Activated T-cell treated with anti-CD3 and anti-CD28 coated beads, Interleukin-2, amount 50 U/mL, for 72 hours (primary cell): ENCODE measurements at places on chromosomes 1 and 21. TPM values are rescaled to one million over a fixed set of nuclear protein-coding genes. Genes with fewer than 3 reads are reported as not detected.
A peak's percentile ranks its signal among the peaks of the same experiment; 100 is the strongest.

The CRNN gene
- not detected for total RNA-seq

The KIAA1614 gene
- 0.07 TPM for total RNA-seq

DNA sequence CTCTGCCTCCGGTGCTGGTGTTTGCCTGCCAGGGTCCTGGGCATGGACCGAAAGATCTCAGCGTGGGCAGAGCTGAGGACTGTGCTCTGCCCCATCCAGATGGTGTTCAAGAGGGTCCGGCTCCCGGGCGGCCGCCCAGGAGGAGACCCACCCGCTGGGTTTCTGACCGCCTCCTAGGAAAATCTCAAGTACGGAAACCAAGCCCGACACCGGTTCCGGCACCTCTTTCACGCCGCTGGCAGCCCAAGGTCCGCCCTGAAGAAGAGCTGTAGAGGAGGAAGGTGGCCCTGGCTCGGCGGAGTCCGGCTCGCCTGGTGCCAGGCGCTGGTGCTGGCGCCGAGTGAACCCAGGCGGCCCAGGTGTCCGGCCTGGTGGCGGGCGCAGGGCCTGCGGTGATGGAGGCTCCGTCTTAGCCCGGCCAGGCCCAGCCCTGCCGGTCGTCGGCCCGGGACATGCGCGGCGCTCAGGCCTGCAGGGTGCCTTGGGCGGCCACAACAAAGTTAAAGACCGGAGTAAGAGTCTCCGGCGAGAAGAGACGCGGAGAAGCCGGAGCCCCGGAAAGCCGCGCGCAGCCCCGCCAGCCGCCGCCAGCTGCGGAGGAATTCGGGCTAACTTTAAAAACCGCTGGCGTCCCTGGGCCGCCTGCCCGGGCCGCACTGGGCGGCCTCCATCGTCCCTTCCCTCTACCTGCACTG, 1.5 kb downstream of the GRIK3 start:
- no peak for DNase-seq
- no peak overlapping the region for H3K27ac ChIP-seq

DNA sequence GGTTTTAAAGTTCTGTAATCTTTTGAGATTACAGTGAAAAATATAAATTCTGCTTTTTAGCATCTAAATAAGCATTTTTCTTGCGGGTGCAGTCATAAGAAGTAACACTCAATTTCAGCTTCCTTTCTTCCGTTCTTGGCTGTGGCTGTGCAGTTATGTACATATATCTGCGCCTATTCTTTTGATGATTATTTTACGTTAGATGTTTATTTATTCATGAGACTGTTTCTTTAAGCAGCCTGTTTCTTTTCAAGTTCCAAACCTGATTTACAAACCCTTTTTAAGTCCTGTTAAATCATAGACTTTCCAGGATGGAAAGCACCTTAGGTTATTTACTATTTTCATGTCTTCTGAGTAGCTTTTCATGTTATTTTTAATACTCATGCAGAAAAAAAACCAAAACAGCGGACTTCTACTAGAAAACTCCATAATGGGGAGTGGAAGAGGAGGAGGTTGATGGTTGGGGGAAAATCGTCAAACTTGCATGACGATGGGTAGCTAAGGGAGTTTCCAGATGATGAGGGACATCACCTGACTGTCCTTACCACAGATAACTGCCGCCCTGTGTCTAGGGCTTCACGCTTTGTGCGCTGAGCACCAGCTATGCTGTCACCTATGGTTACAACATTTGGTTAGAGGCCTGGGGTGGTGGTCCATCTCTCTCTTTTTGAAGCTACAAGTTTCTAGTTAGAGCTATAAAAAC, 2.6 kb downstream of the PRDM2 start:
- peak overlapping the region; percentile 64 for H3K4me3 ChIP-seq
- peak overlapping the region; percentile 100 for H3K27ac ChIP-seq
- H3K27me3 ChIP-seq: no peaks in the 10 kb centered on the region
- DNase-seq: peak; percentile 70
- H3K36me3 ChIP-seq: peaks cover 14% of the 10 kb centered on the region

DNA sequence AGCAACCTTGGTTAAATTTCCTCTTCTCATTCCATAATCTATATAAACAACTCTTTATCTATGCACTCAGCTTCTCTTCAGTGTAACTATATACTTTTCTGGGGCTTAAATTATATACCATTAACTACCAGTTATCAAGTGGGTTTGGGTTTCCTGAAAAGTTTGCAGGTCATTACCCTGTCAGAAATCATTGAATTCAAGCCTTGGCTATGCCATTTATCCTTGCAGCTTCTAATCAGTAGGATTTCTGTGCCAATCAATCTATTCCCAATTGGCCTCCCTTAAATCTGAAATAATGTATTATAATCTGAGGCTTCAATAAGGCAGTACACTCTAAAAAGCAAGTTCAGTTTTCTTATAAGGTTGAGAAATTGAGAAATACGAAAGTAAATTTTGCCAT, 466.5 kb downstream of the NCAM2 start:
- no peak for DNase-seq
- H3K36me3 ChIP-seq: no peaks in the 10 kb centered on the region
- H3K27ac ChIP-seq: no peak overlapping the region
- H3K4me1 ChIP-seq: no peaks in the 10 kb centered on the region

DNA sequence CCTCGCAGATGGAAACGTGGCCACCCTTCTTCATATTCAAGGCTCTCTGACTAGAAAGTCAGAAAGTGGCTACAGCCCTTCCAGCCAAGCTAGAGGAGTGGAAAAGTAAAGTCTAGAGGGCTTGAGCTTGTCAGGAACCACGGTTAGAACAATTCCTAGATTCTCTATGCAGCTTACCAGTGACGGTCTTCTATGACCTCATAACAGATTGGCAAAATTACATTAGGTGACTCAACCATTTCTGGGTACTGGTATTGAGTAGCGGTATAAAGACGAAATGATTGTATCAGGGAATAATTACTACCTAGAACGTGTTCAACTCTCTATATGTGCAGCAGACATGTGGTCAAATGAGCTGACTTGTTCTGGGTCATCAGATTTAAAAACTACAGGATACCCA, 155.0 kb upstream of the RUNX1 start:
- H3K4me1 ChIP-seq: peaks cover 58% of the 10 kb centered on the region
- no peak overlapping the region for H3K4me3 ChIP-seq
- no peaks in the 10 kb centered on the region for H3K27me3 ChIP-seq
- DNase-seq: no peak
- no peak overlapping the region for H3K27ac ChIP-seq

GRCh38 chr1:112686417-112686816, 12.0 kb downstream of the MOV10 start:
- no peak overlapping the region for H3K27ac ChIP-seq
- H3K27me3 ChIP-seq: no peaks in the 10 kb centered on the region
- H3K36me3 ChIP-seq: peaks cover 2% of the 10 kb centered on the region
- no peak overlapping the region for H3K4me3 ChIP-seq
- DNase-seq: no peak

The SLAMF1 gene
- 81.4 TPM for total RNA-seq

DNA sequence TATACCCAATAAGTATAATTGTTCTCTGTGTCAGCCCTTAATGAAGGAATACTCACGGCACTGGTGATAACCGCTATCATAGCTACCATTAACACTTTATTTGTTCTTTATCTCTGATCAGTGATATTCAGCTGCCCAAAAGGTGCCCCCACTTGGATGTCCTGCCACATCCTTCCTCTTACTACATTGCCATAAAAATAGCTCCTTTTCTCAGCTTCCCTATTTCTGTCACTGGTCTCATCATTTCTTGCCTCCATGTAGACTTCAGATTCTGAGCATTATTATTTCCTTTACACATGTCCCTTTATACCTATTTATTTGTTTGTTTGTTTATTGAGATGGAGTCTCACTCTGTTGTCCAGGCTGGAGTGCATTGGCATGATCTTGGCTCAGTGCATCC, 2.7 kb upstream of the RAB29 start:
- DNase-seq: no peak
- peak overlapping the region; percentile 91 for H3K27ac ChIP-seq
- H3K4me3 ChIP-seq: no peak overlapping the region
- peaks cover 42% of the 10 kb centered on the region for H3K4me1 ChIP-seq
- no peaks in the 10 kb centered on the region for H3K27me3 ChIP-seq
- peaks cover 8% of the 10 kb centered on the region for H3K36me3 ChIP-seq

GRCh38 chr1:70608815-70609214, 197.7 kb downstream of the CTH start:
- H3K4me3 ChIP-seq: no peak overlapping the region
- H3K4me1 ChIP-seq: no peaks in the 10 kb centered on the region
- DNase-seq: no peak
- no peaks in the 10 kb centered on the region for H3K27me3 ChIP-seq

The INKA2 gene
- 4.3 TPM for total RNA-seq

DNA sequence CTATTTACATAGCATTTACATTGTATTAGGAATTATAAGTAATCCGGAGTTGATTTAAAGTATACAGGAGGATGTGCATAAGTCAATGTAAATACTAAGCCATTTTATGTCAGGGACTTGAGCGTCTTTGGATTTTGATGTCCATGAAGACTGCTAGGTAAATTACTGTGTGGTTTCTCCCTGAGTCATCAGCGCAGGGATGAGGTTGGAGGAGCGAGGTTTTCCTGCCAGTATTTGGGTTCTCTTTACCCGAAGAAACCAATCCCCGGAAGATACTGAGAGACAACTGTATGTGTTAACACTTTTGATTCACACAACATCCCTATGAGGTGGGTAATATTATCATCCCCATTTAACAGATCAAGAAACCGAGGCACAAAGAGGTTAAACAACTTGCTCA, 29.3 kb downstream of the BATF3 start:
- no peak overlapping the region for H3K4me3 ChIP-seq
- H3K27ac ChIP-seq: no peak overlapping the region
- peaks cover 36% of the 10 kb centered on the region for H3K27me3 ChIP-seq
- H3K4me1 ChIP-seq: peaks cover 56% of the 10 kb centered on the region
- no peaks in the 10 kb centered on the region for H3K36me3 ChIP-seq
- DNase-seq: no peak

The OR11L1 gene
- not detected for total RNA-seq

- no peaks in the 10 kb centered on the region for H3K27me3 ChIP-seq
- peaks cover 2% of the 10 kb centered on the region for H3K36me3 ChIP-seq
- H3K4me3 ChIP-seq: no peak overlapping the region
- H3K27ac ChIP-seq: no peak overlapping the region
- peaks cover 26% of the 10 kb centered on the region for H3K4me1 ChIP-seq
These were observed 29.0 kb downstream of the PRMT2 start for GRCh38 chr21:46664316-46664995.

- no peak overlapping the region for H3K27ac ChIP-seq
- H3K4me1 ChIP-seq: peaks cover 18% of the 10 kb centered on the region
- no peak for DNase-seq
These were observed 3.2 kb downstream of the CITED4 start for GRCh38 chr1:40858856-40859416.

DNA sequence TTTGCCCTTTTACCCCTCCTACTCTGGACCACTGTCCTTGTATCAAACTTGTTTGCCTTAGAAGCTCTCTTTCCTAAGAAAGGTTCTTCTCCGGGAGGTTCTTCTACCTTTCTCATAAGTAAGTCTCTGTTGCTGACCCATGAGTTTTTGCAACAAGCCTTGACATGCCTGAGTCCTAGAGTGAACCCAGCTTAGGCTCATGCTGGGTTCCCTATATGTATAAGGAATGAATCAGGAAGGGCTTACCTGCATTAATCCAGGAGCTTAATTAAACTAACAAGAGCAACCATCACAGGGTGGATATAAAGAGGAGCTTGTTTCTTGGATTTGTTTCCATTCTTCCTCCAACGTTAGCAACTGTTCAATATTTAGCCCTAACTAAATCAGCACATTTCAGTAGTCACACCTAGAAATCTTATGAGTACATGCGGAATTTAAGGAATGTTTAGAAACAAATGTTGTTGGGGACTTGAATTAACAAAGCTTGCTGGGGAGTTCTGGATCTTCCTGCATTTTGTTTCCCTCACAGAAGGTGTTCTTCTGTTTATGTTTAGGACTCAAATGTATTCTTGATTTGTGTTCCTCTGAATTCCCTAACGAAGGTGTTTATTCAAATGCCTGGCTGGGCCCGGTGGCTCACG, 64.3 kb upstream of the RAB3GAP2 start:
- H3K4me1 ChIP-seq: no peaks in the 10 kb centered on the region
- H3K27me3 ChIP-seq: peaks cover 9% of the 10 kb centered on the region
- no peak for DNase-seq
- H3K4me3 ChIP-seq: no peak overlapping the region
- no peak overlapping the region for H3K27ac ChIP-seq

The TMEM61 gene
- not detected for total RNA-seq

DNA sequence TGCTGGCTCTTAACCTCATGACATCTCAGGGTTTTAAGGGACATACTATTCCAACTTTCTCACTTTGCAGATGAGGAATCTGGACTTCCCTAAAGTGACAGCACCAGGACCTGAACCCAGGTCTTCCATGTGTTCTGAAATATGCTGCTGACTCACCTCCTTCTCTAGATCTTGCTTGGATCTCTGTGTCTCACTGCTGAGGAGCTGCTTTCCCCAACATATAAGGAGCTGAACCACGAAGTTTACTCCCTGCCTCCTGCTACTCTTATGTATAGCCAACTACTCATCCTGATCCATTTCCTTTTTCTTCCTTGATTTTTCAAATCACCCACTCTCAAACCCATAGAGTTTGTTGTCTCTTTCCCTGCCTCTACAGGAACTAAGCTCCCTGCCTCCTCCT, 38.2 kb downstream of the ALG14 start:
- H3K27me3 ChIP-seq: no peaks in the 10 kb centered on the region
- no peak overlapping the region for H3K4me3 ChIP-seq
- H3K36me3 ChIP-seq: no peaks in the 10 kb centered on the region
- DNase-seq: no peak
- H3K4me1 ChIP-seq: no peaks in the 10 kb centered on the region
- H3K27ac ChIP-seq: no peak overlapping the region

DNA sequence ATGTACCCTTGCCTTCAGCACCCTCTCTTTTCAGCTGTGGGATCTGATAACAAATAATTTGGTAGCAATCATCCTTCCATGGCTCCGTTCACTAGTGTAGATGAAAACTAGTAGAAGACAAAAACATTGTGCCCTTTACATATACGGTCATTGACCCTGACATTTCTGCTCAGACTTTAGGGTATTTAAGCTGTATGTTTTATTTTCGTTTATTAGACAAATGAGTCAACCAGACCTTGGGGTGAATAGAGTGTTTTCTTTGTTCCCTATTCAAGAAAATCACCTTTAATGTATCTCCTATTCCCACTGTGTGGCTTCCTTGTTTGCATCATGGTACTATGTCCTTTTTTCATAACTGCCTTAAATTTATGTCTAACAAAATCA, 187.3 kb downstream of the VAV3 start:
- no peaks in the 10 kb centered on the region for H3K36me3 ChIP-seq
- peaks cover 5% of the 10 kb centered on the region for H3K4me1 ChIP-seq
- DNase-seq: no peak
- no peak overlapping the region for H3K4me3 ChIP-seq
- H3K27me3 ChIP-seq: no peaks in the 10 kb centered on the region
- no peak overlapping the region for H3K27ac ChIP-seq

The ACAP3 gene
- total RNA-seq: 28.6 TPM

DNA sequence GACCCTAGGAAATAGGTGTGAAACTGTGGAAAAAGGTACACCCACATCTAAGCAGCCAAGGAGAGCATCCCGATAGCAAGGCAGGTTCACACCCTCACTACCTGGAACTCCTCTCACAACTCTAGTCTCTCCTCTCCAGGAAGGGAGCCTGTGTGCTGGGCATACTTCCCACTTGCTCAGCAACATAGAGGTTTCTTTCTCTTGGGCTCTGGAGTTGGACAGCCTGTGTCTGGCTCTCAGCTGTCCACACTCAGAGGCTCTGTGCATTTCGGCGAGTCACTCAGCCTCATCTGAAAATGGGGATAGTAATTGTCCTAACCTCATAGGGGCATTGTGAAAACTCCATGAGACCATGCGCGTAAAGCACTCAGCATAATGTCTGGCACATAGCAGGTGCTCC, 29.6 kb upstream of the VWA5B1 start:
- no peak overlapping the region for H3K4me3 ChIP-seq
- H3K4me1 ChIP-seq: no peaks in the 10 kb centered on the region
- H3K27me3 ChIP-seq: peaks cover 20% of the 10 kb centered on the region
- H3K36me3 ChIP-seq: no peaks in the 10 kb centered on the region
